ENCODE measurements at places on chromosomes 11 and 22.

DNA sequence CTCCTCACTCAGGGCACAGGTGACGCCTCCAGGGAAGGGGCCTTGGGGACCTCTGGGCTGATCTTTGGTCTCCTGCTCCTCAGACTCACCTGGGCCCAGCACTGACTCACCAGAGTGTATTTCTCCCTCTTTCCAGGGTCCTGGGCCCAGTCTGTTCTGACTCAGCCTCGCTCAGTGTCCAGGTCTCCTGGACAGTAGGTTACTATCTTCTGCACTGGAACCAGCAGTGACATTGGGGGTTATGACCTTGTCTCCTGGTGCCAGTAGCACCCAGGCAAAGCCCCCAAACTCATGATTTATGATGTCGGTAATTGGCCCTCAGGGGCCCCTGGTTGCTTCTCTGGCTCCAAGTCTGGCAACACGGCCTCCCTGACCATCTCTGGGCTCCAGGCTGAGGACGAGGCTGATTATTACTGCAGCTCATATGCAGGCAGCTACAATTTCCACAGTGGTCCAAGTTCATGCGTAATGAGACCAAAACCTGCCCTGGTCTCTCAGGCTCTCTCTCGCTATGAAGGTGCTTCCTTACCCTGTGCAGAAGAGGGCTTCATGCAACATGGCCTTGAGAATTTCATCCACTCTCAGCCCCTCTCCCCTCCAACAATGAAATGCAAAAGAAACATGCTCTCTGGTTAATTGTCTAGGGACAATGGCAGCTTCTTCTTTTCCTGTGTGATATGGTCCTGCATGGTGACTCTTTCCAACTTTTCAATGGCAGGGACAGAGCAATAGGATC is 21.0 kb upstream of the PRAME start:
- DNase-seq, result no peak

GRCh38 chr22:29313126-29313575 is 2.3 kb downstream of the RASL10A start:
- DNase-seq, result no peak

DNA sequence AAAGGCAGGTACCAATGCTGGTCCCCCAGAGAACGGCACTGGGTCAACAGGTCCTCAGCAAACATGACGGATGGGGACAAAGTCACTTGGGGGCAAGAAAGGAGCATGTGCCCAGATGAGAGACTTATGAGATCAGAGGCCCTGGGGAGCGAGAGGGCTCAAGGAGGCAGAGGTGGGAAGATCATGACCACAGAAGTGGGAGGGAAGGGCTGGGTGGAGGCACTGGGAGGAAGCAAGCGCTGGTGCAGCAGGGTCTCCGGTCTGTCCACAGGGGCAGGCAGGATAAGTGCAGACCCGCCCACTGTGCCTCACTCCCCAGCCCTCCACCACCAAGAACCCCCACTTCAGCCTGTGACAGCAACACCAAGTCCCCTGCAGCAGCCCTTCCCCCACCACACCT is 10.9 kb downstream of the ELFN2 start:
- no peak for DNase-seq

- DNase-seq, result no peak
These were observed 36.9 kb upstream of the PRR5 start for GRCh38 chr22:44665115-44665514.

GRCh38 chr11:44857490-44858090 is 93.1 kb downstream of the TP53I11 start:
- no peak for DNase-seq

GRCh38 chr22:32602154-32602553 is 127.5 kb downstream of the FBXO7 start:
- no peak for DNase-seq
